Endothelial cell of umbilical vein (primary cell): ENCODE measurements at places on chromosomes 3 and 15. TPM values are rescaled to one million over a fixed set of nuclear protein-coding genes. Genes with fewer than 3 reads are reported as not detected.

- peaks cover under 1% of the 10 kb centered on the region for H3K27me3 ChIP-seq
- no peak for DNase-seq
- no peak overlapping the region for H3K27ac ChIP-seq
- H3K4me3 ChIP-seq = no peak overlapping the region
These were observed 67.1 kb upstream of the CHD2 start for GRCh38 chr15:92833106-92833433.

The HSPBAP1 gene
- total RNA-seq = 9.2 and 10.6 TPM in 2 replicates

- H3K4me3 ChIP-seq = no peak overlapping the region
- no peaks in the 10 kb centered on the region for H3K36me3 ChIP-seq
- no peaks in the 10 kb centered on the region for H3K27me3 ChIP-seq
- H3K4me1 ChIP-seq = peaks cover 12% of the 10 kb centered on the region
These were observed 9.3 kb upstream of the BCL2L10 start for GRCh38 chr15:52121896-52122295.

GRCh38 chr3:119195911-119196310, 22.5 kb downstream of the UPK1B start:
- DNase-seq = no peak
- H3K36me3 ChIP-seq = no peaks in the 10 kb centered on the region
- H3K4me1 ChIP-seq = no peaks in the 10 kb centered on the region

DNA sequence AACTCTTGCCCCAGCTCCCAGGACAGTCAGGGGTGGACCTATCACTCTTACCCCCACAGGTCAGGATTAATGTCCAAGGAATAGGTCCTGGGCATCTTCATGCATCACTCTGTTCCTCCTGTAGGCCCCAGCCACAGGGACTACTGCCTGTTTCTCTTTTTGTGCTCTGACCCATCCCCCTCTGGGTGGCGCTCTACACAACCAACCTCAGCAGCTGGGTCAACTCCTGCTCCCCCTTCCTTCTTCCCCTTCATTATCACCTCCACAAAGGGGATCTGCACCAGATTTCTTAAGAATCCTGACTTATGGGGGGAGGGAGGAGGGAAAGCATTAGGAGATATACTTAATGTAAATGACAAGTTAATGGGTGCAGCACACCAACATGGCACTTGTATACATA, 12.2 kb upstream of the TRANK1 start:
- peaks cover 3% of the 10 kb centered on the region for H3K27me3 ChIP-seq
- no peak overlapping the region for H3K4me3 ChIP-seq
- no peak overlapping the region for H3K27ac ChIP-seq

GRCh38 chr3:159451482-159451881, 537.2 kb upstream of the IL12A start:
- no peaks in the 10 kb centered on the region for H3K4me1 ChIP-seq
- H3K27me3 ChIP-seq = no peaks in the 10 kb centered on the region
- no peak for DNase-seq

DNA sequence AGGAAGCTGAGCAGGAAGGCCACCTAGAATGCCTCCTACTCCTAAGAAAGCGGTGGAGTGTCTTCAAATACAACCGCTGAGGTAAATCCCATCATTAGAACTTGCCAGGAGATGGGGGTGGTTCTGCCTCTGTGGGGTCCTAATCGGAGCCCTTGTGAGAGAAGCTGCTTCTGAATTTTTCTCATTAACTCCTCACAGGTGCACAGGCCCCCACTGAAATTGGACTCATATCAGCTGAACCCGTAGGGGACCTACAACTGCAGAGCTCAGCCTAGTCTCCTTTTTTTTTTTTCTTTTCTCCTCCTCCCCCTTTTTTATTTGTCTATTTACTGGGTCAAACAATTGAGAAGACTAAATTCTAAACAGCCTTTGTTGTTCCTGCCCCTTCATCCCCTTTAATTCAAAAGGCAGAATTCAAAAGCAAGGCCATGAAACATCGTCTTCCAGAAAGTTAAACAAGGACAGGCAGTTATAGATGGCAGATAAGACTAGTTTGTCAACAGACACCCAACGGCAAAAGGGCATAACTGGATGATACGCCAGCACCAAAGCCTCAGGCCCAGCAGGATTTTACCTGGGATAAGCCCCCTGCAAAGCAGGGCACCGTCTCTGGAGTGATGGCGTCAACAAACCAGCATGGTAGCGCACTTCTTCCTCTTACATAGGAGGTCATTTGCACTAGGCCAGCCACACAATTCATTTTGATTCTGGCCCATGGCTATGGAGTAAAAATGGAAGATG, 213.7 kb upstream of the HES1 start:
- no peak overlapping the region for H3K27ac ChIP-seq
- no peaks in the 10 kb centered on the region for H3K36me3 ChIP-seq
